ENCODE measurements at places on chromosomes 3 and 15.

DNA sequence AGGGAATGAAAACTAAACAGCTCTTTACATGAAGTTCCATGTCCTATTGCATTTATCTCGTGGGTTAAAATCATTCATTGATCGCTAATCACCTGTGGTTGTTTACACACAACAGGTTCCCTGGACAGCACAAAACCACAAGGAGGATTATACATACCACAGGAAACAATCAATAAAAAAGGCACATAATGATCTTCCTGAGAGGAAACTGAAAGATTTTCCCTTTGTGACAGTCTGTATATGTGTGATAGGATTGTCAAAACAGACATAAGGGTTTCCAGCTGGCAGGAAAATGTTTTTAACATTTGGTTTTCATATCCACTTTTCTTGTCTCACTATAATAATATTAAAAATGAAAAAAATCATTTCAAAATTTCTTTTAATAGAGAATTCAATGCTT lies 541.8 kb downstream of the NLGN1 start:
- no peak for DNase-seq

DNA sequence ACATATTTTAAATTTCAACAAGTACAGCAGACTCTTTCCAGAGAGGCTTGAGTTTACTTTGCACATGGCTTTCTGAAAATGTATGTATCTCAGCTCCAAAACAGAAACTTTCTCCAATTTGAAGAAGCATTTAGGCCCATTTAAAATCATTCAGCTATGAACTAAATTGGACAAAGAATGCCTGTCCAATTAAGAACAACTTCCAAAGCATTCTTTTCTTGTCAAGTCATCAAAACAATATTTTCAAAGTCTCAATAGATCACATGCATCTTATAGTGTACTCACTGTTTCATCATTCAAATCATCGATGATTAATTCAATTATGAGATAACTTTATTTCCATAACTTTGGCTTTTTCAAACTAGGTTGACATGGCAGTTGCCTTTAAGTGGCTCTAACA lies 95.2 kb downstream of the KBTBD8 start:
- no peak for DNase-seq

GRCh38 chr3:33318710-33319380 lies 41.6 kb downstream of the FBXL2 start:
- no peak for DNase-seq

DNA sequence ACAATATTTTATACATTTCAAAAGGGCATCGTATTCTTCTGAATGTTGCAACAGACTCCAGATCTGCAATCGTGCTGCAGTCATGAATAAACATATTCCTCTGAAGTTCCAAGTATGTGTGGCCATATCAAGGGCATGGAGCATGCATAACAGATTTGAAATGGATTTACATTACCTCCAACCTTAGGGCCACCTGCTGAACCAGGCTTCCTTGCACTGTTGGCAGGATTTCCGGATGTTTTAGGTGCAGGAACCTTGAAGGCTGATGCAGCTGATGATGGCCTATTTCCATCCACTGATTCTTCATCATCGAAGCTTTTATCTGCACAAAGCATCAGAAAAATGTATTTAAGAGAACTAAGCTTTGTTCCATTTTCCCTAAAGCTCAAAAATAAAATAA lies 73.5 kb downstream of the CLASP2 start:
- DNase-seq: no peak

GRCh38 chr3:152458376-152459117 lies 189.8 kb downstream of the MBNL1 start:
- no peak for DNase-seq

DNA sequence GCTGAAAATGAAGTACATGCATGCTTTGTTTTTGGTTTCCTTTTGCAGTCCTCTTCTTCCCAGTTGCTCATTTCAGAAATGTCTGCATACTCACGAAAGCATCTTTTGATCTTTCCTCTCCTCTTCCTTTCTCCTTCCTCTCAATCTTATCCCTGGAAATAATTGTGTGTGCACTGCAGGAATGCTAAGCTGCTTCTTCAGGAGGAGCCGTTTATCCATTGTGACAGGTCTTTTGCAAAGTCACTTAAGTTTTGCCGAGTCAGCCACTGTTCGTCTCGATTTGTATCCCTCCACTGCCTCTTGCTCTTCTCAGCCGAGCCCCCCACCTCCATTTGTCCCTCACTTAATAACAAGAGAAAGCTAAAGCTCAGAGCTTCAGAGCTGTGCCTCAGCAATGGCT lies 597.6 kb downstream of the AGBL1 start:
- no peak for DNase-seq

- no peak for DNase-seq
Measured at GRCh38 chr15:96320703-96321638, 9.5 kb upstream of the NR2F2 start.

DNA sequence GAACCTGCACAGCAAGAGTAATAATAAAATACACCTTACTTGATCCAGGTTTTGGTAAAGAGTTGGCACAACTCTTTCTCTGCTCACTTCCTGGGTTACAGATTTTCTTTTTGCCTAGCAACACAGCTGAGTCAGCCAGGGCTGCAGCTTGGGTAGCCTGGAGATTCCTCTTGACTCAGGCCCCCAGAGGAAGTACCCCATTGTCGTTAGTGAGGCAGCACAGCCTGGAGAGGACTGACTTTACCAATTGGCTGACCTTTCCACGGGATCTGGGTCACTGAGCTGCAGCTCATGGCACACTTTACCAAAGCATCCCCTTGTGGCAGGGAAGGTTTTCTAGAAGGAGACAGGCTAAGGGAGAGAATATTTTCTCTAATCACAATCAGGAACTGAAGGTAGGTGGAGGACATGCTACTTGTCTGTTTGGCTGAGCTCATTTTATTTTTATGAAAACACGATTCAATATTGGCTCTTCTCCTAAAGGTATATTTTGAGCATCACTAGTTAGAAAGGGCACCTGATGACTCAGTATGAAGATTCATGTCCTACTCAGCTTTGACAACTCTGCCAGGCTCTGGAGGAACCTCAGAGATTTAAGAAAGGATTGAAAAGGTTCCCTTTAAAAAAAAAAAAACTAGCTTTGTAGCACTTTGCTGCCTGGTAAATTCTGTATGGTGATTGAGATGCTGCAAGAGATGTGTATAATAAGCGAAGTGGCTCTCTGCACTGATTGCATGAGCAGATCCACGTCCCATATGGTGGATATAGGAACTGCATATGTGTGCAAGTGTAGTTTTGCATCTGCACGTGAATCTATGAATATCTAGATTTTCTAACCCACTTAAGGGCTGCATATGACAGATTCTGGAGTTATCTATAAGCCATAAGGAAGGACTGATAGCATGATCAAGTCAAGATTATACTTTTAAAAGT lies 124.8 kb downstream of the CHDH start:
- DNase-seq: no peak

DNA sequence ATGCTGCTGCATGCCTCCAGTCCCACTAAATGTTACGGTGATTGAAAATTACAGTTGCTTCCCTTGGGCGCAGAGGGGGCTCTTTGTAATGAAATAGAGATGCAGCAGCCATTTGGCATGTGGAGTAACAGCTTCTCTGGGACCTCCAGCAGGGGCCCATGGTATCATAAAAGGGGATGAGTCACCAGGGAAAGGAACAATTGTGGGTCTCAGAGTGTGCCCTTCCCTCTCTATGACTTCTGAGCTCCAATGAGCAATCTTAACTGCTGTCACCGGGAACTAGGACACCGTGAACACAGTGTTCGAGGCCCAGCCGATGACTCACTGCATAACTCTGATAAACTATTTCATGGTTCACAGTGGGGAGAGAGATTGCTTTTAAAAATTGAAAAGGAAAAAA lies 164.8 kb upstream of the NUDT16 start:
- peak; percentile 38 for DNase-seq

DNA sequence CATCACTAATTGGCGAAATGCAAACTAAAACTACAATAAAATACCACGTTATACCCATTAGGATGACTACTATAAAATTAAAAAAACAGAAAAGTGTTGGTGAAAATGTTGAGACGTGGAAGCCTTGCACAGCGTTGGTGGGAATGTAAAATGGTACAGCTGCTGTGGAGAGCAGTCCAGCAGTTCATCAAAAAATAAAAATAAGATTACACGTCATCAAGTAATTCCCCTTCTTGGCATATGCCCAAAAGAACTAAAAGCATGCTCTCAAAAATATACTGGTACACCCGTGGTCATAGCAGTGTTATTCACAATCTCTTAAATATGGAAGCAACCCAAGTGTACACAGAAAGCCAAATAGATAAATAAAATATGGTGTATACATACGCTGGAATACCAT lies 71.8 kb upstream of the NDN start:
- DNase-seq: no peak

GRCh38 chr3:157373783-157374182 lies 62.9 kb upstream of the PTX3 start:
- no peak for DNase-seq

DNA sequence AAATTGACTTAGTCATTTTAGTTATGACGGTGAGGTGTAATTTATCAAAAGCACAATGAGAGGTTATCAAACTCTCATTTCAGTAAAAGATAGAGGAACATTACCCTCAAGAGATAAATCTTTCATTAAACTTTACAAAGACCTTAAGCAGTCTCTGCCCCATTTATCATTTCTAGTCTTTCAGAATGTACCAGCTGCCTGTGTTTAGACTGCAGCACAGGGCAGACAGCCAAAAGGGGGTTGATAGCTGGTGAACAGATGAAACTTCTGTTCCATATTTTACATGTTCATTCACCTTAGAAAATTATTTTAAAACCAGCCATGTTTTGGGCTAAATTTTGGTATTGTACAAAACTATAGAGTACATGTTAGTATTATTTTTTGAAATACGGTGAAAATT lies 514.6 kb upstream of the CNTN3 start:
- DNase-seq: peak; percentile 1

DNA sequence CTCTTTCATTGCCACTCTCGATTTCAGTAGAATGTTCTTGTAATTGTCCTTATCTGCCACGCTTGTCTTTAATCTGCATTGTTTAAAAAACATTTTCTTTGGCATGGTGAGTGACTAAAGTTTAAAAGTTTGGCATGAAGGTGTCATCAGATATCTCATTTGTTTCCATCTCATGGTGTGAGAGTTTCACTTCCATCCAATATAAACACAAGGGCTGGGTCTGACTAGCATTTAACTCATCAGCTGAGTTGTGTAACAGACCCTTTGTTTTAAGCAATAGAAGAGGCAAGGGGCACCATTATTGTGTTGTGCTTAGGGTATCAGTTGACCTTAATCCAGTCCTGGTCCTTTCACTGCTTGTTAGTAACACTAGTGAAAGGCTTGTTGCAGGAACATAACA lies 49.9 kb upstream of the IL12A start:
- DNase-seq: no peak

DNA sequence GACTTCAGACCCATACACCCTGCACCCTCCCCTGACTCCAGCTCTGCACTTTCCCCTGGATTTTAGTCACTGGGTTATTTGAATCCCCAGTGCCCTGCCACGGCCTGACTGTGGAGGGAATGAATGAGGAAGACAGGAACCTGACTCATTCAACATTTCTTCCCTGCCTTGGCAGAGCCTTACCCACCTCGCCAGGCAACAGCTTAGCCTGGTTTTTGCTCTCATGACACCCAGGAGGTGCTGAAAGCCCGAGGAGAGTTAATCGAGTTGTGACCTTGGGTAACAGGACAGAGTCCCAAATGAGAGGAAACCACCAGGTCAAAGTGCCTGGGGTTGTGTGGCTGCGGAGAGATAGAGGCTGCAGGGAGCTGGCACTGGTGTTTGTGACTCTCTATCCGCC lies 128.3 kb downstream of the SMAD6 start:
- DNase-seq: no peak

DNA sequence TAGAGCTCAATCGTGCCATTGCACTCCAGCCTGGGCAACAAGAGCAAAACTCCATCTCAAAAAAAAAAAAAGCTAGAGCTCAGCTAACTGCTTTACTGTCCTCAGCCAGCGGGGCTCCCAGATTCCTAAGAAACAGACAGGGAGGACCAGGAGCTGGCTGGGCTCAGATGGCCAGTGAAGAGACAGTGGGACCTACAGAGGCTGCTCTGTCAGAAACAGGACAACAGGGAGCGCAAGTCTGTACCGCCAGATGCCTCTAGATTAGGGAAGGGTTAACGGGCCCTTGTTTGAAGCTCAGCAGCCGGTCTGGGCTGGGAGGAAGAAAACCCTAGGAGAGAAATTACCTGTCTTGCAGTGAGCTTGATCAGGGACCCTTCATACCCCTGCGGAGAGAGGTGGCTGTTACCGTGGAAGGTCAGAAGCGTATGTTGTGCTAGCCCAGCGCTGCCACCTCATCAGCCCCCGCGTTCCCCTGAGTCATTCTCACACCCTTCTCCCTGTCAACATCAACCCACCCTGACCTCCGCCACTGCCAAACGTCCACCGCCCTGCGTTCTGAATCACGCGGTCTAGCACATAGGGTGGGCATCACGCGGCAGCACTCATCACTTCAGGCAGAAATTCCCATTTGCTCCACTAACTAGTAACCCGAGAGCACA lies 25.3 kb downstream of the RBPMS2 start:
- no peak for DNase-seq

DNA sequence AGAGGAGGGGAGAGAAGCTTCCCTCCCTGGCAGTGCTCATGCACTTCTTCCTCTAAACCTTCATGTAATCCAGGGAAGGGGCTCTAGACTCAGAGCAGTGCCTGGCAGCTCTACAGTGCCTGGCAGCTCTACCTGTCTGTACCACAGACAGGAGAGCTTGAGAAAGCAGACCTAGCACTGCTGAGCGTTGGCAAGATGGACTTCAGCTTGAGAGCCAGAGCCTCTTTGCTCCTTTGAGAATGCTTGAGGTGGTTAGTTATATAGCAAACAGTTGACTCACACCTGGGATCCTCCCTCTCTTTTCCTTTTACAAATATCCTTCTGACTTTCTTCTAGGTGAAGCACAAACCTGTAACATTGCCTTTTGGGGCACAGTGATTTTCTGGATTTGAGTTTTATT lies 20.9 kb downstream of the FBXO22 start:
- DNase-seq: no peak

DNA sequence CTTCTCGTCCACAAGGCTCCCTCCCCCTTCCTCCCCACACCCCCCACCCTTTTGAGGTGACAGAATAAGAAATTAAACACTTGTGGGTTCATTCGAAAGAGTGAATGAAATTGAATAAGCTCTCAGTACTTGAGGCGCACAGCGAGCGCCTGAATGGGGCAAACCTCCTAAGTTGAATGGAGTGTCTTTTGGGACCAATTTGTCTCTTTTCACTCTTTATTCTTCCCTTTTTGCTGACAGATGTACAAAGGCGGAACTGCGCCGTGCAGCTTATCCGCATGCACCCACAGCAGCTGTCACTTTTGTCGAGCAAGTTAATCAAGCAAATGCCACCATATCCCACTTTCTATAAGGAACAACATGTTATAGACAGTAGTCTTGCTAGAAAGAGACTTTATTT lies 47.9 kb upstream of the FEZF2 start:
- peak; percentile 2 for DNase-seq

- peak; percentile 92 for DNase-seq
Measured at GRCh38 chr3:112074616-112075497, 11.3 kb upstream of the C3orf52 start.

GRCh38 chr3:174439331-174440252 lies 419.5 kb upstream of the NAALADL2 start:
- no peak for DNase-seq

DNA sequence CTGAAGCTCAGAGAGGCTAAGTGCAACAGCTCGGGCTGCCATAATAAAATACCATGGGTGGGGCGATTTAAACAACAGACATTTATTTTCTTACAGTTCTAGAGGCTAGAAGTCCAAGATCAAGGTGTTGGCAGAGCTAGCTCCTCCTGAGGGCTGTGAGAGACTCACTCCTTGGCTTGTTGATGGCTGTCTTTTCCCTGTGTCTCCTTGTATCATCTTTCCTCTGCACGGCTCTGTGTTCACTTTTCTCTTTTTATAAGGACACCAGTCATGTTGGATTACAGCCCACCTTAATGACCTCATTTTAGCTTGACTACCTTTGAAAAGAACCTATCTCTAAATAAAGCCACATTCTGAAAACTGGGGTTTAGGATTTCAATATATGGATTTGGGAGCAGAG lies 129.7 kb downstream of the RPL22L1 start:
- no peak for DNase-seq
